Dorsolateral prefrontal cortex (tissue), 122 donors: ENCODE measurements at places on chromosomes 2 and 18.

DNA sequence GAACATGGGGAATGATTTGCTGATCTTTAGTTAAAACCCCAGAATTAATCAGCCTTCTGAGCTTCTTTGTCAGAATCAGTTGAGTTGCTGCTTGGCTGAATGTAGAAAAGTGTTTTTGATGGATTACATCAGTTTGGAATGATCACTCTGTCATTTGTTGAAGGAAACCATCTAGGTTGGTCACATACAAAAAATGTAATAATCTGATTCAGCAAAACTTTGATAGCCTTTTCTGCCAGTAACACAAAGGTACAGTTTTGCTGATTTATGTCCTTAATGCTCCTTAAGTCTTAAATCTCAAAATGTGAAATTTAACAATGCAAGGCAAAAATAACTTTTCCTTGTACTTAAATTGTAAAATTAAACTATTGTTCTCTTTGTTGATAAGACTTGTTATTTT lies 74.3 kb downstream of the GALNT13 start:
- no peak for DNase-seq

- no peak for DNase-seq
These were observed 148.0 kb upstream of the KCTD1 start for GRCh38 chr18:26696308-26696707.

- DNase-seq = no peak
These were observed 4.3 kb downstream of the NLRC4 start for GRCh38 chr2:32260376-32260775.

- DNase-seq = no peak
These were observed 38.9 kb downstream of the TTR start for GRCh38 chr18:31630549-31630948.

GRCh38 chr2:10476723-10477442 lies 28.8 kb upstream of the ODC1 start:
- no peak for DNase-seq

DNA sequence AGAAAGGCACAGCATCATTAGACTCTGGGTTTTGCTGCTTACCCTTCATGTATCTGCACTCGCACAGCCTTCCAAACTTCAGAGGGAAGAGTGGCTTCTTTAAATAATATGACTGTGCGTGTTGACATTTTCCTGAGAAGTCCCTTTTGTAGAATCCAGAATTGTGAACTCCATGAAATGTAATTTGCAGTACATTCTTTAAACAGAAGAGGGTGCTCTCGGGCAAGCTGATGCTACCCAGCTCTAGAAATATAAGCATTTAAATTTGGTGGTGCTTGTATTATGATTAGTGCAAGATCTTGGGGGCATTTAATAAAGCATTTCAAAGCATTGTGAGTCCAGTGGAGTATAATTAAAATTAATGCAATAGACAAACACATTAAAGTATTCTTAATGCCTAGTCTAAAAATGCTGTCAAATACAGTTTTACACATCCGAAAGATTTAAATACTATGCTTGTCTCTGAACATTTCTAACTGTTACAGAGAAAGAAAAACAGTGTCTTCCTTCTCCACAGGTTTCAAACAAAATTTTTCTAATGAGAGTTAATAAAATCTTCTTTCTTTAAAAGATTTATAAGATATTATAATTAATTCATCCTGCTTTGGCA lies 17.3 kb upstream of the GTF2A1L start:
- DNase-seq = no peak

DNA sequence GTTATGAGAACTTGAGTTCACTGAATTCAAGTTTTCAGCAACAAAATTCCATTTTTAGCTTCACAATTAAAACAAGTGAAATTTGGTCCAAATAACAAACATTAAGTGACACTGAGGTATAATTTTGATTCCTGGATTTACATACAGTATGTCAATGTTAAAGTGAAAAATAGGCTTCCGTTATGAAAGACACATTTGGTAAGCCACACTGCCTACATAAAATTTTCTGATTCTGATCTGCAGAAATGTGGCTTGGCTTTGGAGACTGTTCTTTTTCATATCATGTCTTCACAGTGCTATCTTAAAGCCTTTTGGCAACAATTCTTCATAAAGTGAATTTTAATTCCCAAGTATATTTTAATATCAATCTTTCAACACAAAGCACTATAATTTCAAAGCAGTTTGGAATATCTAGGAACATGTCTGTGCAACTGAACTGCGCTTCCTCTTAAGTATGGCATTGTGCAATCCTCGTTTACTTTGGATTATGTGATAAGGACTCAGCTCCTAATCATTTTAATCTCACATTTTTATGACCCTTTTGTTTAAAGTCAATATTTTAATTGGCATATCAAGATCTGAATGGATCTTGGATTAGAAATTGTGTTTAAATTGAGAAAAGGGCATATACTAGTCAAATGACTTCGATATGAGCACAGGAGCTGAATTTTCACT lies 60.0 kb downstream of the RBMS1 start:
- DNase-seq = no peak

DNA sequence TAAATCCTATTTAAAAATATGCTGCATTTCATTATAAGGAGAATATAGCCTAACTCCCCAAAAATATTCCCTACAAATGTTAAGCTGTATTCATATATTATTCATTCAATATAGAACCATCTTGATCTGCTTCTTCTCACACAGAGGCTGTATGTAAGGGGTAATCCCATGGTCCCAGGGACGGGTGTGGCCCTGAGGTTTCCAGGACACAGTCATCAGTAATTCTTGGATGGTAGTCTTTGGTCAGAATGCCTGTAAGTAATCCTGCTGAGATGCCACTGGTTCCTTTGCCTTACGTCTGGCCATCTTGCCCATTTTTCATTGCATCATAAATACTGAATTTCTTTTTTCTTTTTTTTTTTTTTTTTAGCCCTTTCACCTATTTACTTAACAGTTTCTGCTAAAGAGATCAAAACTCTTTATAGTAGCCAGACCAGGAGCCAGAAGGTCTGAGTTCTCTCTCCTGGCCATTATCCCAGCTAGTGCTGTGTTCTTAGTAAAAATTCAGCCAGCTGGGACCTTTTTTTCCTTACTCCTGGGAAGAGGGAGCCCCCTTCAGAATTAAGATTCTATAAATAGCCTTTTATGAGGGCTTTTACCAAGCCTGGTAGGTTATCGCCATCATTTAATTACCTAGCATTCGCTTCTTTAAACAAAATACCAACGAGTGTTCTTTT lies 134.9 kb downstream of the SOX11 start:
- DNase-seq = no peak

GRCh38 chr2:170660409-170660808 lies 54.7 kb upstream of the SP5 start:
- DNase-seq = no peak

- DNase-seq = no peak
These were observed 421.6 kb upstream of the CHST9 start for GRCh38 chr18:27606741-27607140.

DNA sequence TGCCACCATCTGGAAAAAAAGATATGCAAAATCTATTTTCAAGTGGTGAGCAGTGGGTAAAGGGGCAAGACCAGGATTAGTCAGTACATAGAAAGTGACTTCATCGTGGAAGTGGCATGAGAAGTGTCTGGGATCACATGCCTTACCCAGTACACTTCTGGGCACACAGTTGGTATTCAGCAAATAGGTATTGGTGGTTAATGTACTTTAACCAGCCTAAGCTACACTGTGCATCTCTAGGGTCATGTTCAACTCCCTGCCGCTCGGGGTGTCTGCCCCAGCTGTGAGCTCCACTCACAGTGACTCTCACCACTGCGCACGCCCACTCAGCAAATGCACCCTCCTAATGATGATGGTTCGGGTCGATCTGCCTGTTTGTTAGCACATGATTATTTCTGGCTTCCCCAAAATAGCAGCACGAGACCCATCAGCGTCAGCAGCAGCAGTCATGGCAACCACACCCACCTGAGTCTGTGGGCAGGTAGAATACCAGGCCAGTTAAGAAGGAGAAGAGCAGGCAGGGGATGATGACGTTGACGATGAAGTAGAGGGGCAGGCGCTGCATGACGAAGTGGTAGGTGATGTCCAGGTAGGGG lies 11.1 kb downstream of the CHRNA1 start:
- no peak for DNase-seq

DNA sequence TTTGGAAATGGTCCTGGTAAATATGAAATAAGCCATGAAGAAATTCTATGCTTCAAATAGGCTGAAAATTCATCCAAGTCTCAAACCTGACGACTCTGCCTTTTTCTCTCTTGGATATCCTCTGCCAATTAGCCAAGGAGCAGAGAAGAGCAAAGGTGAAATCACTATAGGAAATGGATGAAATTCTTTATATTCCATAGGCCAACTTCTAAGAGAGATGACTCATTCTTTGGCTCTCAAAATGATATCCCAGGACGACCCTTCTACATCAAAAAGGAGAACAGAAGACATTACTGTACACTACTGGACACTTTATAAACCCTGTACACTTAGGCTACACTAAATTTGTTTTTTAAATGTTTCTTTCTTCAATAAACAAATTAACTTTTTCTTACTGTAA lies 22.7 kb downstream of the PDE1A start:
- DNase-seq = no peak

GRCh38 chr18:9722691-9723090 lies 14.6 kb downstream of the RAB31 start:
- DNase-seq = no peak

DNA sequence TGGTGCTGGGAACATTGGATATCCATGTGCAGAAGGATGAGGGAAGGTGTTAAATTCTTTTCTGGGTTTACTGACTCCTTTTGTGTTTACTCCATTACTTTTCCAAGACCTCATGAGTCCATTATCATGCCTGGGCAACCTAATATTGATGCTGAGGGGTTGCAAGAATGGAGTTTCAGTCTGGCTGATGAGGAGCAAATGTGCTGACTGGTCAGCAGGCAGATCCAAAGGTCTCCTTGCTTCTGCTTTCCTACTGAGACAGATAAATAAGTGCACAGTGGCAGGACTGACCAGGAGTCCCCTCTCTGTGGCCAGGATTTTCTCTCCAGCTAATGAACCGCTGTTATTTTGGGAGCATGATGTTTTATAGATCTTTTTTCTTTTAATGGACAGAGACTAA lies 43.6 kb upstream of the WIPF1 start:
- DNase-seq = no peak

- no peak for DNase-seq
These were observed 547.2 kb downstream of the ZNF804A start for GRCh38 chr2:185145316-185146121.

DNA sequence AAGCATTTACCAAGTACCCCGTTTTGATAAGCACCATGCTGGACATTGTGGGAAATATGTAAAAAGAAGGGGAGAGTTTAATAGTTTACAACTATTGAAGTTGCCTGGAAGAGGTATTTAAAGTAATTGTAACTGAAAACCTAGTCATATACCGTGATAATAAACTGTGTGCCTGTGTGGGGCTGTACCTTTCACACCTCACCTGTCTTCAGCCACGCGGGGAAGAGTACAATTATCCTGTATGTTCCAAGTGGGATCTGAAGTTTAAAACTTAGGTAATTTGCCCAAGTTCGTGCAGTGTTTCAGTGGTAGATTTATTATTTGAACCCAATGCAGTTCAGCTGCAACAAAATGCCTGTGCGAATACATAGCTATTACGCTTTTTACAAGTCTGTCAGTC lies 128.2 kb upstream of the TMEM200C start:
- DNase-seq = no peak

DNA sequence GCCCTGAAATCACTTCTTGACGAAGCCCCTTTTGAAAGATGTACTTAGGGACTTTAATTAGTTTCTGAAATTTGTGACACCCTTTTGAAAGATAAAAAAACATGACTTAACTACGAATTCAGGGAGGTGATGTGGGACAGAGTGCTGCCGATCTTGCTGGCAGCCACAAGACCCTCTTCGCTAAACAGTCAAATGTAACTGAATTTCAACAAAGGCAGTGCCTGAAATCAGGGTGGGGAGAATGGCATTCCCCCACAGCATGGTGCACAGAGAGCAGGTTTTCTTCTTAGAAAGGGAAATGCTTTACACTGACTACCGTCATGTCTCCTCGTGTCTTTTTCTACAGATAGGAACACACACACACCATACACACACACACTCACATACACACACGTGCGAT lies 640.2 kb upstream of the POU3F3 start:
- DNase-seq = no peak

DNA sequence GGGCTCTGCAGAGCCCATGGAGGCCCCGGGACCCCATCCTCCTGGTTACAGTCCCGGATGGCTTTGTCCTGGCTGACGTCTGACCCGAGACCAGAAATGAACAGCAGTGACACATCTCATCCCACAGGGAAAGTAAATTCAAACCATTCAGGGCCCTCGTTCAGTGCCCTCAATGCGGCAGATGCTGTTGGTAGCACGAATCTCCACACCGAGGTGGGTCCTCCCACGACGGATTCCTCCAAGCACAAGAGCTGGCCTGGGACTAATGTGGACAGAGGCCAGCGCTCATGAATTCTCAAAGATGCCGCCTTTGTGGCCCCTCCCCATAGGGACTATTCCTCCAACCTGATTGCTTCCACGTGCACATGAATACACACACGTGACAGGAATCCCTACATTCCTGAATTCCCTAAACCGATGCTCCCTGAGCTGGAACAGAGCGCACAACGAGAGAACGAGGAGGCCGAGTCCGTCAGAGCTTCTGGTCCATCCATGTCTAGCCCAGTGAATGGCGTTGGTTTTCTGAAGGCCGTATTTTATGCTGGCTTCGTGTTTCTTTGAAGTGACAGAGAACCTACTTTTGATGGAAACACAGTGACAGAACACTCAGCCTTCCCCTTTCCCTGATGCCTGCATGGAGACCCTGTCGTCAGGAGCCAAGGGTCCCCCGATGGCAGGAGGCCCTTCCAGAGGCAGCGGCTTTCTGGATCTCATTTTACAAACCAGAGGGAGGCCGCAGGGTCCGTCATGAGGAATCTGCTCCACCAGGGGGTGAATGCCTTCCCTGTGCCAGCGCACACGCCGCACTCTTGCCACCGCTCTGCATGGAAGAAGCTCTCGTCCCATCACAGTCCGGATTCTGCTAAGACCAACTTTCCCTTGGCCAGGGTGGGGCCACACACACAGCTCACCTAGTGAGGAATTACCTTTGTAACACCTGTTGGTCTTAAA lies 64.3 kb upstream of the SNTG2 start:
- DNase-seq = no peak

- no peak for DNase-seq
These were observed 13.1 kb downstream of the KDM3A start for GRCh38 chr2:86454238-86454637.

DNA sequence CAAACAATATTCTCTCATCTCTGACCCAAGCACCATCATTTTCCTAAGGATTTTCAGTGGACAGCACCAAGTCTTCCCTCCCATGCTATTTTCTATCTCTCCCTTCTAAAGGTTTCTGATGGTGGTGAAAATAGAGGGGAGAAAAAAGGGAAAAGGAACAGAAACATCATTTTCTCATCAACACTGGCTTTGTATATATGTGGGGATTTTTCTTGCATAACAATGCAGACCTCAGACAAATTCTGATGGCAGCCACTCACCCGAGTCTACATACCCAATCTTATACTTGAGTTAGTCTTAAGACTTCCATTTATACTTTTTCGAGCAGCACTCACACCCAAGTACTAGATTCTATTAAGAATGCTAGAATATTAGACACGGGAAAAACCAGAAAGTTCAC lies 95.8 kb downstream of the TMEM163 start:
- no peak for DNase-seq
